ENCODE measurements at places on chromosomes 7 and 10.

- peak; percentile 28 for DNase-seq
Measured at GRCh38 chr7:17640730-17641377, 299.4 kb downstream of the SNX13 start.

DNA sequence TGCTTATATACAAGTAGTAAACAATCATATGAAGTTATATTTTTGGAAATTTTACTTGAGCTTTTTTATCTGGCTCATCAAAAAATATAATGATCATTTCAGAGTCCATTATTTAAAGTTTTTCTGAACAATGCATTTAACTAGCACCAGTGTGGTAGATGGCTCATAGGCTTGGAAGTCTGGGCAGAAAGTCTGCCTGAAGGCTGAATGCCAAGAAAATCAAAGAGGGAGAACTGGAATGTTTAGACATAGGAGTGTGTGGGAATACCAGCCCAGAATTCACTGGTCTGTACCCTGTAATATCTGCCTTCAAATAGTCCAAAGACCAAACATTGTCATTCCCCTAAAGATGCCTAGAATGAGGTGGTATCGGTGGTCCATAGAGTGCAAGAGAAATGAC lies 40.3 kb upstream of the ANK3 start:
- DNase-seq = no peak

DNA sequence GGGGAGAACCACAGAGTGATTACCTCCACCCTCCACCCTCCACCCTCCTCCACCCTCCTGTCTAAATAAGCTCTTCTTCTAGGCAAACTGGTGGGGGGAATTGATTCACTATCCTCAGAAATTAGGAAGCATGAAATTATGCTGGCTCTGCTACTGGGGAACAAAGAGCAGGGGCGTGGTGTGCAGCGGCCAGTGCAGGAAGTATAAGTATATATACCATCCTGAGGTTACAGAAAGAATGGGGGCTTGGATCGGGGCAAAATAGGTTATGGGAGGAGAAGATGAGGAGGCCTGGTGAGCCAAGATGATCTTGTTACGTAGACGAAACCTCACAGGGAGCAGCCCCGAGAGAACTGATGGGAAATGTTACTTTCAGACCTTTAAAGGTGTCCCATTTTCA lies 49.1 kb downstream of the SYPL1 start:
- peak; percentile 6 for DNase-seq

- no peak for DNase-seq
Measured at GRCh38 chr7:69365651-69366192, 232.6 kb upstream of the AUTS2 start.

- no peak for DNase-seq
Measured at GRCh38 chr7:14639329-14639728, 263.2 kb downstream of the DGKB start.

DNA sequence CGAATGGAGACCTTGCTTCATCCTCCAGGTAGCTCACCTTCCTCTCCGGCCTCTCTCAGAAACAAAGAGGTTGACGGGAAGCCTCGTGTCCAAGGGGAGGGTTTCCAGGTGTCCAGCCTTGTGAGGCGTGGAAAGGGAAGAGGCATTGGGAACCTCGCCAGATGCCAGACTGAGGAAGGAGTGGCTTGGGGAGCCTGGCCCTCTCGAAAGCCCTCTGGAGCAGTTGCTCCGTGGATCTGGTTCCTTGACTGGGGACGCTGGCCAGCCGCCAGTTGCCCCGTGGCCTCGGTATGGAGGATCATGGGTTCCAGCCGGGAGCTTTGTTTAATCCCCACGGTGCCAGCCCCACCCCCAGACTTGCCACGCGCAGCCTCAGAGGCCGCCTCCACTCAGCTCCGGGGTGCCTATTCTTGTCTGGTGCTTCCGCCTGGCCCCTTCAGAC lies 30.3 kb upstream of the SUN1 start:
- DNase-seq = peak; percentile 60

DNA sequence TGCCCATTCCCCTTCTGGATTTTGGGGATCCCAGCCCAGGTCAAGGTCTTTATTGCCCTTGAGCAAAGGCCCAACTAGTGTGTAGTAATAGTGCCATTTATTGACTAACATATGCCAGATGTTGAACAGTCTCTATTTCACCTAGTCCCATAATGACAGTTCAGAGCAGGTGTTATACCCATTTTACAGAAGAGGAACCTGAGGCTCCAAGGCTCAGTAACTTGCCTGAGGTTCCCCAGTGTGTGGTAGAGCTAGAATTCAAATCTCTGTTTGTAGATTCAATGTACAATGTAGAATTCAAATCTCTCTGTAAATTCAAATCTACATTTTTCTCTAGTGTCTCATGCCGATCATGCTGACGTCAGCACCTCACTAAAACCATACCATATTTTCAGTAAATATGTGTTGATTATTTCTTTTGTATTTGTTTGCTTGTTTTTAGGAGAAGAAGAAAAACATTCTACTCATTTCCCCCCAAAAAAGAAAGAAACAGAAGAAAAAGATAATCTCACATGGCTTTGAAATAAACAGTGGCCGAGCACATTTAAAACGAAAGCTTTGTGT lies 329.7 kb downstream of the PRPF18 start:
- DNase-seq = no peak

DNA sequence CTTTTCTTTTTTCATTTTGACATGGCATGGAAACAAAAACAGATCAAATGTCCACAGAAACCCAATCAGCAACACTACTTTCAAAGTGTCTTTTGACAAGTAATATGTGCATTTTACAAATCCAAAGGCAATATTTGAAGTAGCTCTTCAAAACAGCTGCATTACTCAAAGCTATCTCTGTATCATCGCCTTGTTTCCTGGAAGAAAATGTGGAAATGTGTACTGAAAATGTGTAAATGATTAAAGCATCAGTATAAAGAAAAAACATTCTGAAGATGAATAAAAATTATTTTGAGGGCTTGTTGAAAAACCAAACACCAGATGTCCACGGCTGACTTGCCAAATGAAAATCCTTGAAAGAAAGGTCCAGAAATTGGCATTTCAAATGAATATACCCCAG lies 16.5 kb upstream of the ITGB8 start:
- no peak for DNase-seq

- DNase-seq = no peak
Measured at GRCh38 chr10:86229376-86229775, 137.2 kb downstream of the GRID1 start.

DNA sequence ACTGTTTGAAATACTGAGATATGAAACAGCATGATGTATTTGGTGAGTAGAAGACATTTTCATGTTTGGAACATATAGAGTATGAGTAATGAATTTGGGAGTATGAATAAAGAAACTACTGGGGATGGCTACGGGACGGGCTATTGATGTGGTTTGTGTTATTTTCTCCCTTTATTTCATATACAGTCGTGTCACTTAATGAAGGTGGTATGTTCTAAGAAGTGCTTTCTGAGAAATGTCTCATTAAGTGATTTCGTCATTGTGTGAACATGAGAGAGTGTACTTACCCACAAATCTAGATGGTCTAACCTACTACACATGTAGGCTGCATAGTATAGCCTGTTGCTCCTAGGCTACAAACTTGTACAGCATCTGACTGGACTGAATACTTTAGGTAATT lies 106.3 kb downstream of the CCNY start:
- DNase-seq = no peak

- no peak for DNase-seq
Measured at GRCh38 chr10:109735776-109736175, 187.5 kb downstream of the XPNPEP1 start.

GRCh38 chr7:2559283-2559950 lies 638 bp downstream of the IQCE start:
- no peak for DNase-seq

DNA sequence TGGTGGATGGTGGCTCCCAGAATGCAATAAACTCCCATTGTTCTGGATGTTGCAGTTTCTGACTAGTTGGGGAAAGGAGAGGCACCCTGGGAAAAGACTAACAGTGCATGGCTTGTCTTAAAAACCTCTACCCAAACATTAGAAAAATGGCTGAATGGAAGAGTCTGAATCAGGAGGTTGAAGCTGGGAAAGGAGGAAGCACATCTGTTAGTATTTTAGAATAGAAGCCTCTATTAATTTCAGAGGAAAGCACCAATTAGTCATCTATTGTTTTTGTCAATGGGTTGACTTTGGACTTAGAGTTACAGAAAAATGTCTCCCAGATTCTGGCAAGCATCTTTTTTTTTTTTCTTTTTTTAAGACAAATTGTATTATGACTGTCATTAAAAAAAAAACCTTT lies 56.1 kb upstream of the ELMO1 start:
- DNase-seq = no peak

- DNase-seq = no peak
Measured at GRCh38 chr10:99297033-99297432, 32.1 kb upstream of the CNNM1 start.

DNA sequence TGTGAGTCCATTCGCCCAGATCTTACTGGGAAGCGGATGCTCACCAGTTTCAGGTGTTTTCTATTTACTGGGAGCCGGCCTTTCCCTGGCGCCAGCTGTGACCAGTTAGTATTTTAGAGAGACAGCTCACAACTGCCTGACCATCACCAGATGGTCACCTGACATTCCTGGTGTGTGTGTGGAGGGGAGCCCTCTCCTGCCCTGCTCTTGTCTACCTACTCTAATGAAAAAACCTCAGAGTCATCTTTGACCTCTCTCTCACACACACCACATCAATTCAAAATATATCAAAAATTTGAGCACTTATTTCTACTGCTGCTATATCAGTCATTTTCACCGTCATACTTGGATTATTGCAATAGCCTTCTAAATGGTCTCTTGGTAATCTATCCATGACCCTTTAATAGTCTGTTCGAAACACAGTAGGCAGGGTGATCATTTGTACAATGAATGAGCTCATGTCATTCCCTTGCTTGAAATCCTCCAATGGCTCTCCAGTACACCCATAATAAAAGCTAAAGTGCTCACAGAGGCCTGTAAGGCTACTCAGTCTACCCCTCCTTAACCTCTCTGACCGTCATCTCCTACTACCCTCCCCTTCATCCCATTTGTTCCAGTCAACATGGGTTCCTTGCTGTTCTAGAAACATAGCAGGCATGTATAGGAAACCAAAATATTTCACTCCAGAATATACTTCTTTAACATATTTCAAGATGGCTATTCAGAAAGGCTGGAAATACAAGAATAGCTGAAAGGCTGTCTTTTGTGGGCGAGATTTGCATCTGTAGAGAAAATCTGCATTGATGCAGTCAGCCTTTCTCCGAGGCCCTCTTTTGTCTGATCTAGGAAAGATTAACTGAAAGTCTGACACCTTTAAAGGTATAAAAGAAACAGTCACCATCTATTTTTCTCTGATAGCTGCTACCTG lies 17.5 kb upstream of the NT5C3A start:
- DNase-seq = no peak

- no peak for DNase-seq
Measured at GRCh38 chr7:16084370-16084769, 337.0 kb downstream of the CRPPA start.

GRCh38 chr7:50416527-50417182 lies 33.5 kb downstream of the FIGNL1 start:
- no peak for DNase-seq

GRCh38 chr7:12722136-12722535 lies 34.7 kb downstream of the ARL4A start:
- DNase-seq = no peak

- no peak for DNase-seq
Measured at GRCh38 chr10:61779950-61780659, 117.4 kb downstream of the CABCOCO1 start.

GRCh38 chr10:42932116-42932515 lies 144.8 kb upstream of the RET start:
- DNase-seq = peak; percentile 6

- no peak for DNase-seq
Measured at GRCh38 chr10:61708846-61709245, 46.1 kb downstream of the CABCOCO1 start.

- no peak for DNase-seq
Measured at GRCh38 chr10:13485623-13486022, 43.2 kb downstream of the BEND7 start.

GRCh38 chr7:51214098-51214497 lies 102.5 kb downstream of the COBL start:
- no peak for DNase-seq

DNA sequence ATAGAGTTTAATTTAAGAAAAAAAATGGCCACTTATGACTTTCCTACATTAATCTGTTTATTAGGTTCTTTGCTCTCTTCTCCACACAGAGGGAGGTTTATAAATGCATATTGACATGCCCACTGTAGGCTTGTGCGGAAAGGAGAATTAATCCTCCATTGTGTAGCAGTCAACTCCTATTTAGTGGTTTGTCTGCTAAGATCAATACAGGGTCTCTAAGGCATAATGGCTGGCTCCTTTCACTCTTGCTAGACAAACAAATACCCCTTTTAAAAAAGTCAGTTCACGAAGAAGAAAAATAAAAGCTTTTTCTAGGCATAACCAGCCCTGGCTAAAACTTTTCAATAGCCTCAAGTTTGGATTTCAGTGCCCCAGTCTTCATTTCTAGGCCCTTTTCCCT lies 141.6 kb downstream of the TSPAN12 start:
- DNase-seq = no peak

GRCh38 chr7:70923181-70923845 lies 208.6 kb upstream of the GALNT17 start:
- DNase-seq = no peak

DNA sequence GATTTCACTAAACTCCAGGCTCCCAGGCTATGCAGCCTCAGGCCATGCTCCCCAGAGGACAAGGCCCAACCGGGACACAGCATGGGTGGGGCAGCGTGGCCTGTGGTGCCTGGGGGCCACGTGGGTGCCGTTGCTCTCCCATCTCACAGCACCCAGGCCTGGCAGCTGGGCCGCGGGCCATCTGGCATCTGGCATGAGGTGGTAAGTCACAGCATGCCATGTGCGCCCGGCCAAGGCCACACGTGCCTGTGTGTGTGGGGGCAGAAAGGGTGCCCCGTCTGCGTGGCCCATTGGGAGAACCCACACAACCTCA lies 204.1 kb downstream of the EBF3 start:
- no peak for DNase-seq

DNA sequence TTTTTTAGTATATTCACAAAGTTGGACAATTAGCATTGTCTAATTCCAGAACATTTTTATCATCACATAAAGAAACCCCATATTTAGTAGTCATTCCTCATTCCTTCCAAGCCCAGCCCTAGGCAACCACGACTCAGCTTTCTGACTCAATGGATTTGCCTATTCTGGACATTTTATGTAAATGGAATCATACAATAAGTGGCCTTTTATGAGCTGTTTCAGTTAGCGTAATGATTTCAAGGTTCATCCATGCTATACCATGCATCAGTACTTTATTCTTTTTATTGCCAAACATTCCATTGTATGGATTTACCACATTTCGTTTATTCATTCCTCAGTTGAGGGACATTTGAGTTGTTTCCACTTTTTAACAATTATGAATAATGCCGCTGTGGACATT lies 249.2 kb downstream of the DYNC1I1 start:
- DNase-seq = no peak

All from H7 (cell line).